ENCODE measurements at places on chromosomes 16 and 17. TPM values are rescaled to one million over a fixed set of nuclear protein-coding genes. Genes with fewer than 3 reads are reported as not detected.

SPNS3 gene
- total RNA-seq = 1.8 TPM

BCL6B gene
- total RNA-seq = 6.2 TPM

DNA sequence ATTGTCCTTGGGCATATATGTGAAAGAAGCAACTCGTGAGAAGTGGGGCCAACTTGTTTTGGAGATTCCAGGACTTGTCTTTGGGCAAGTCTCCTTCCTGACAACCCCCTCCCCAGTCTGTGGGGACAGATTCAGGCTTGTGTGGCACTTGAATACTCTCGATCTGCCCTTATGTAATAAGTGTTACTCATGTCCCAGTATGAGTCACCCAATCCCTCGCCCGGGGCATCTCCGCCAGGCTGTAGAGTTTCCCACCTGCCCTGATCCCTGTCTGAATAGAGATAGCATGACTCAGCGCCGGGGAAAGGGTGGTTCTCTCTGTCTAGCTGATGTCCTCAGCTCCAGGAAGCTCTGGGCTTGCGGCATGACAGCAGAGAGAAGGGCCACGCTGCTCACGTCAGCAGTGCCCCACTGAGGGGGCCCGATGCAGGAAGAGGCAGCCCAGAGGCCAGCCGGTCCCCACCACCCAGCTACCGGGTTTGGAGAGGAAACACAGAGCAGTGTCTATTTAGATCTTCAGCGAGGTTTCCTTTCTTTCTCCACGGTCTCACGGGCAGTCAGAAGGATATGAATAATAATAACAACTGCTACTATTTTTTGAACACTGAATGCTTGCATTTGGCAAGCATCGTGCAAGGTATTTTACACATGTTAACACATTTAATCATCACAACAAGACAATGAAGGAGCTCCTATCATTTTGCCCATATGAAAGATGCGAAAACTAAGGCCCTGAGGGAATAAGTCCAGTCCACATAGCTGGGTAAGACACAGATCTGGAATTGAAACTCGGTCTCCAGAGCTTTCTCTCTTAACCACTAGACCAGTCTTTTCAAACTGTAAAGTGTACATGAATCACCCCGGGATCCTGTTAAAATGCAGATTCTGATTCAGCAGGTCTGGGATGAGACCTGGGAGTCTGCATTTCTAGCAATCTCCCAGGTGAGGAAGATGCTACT, 426.7 kb upstream of the MAF start:
- peak; percentile 86 for DNase-seq

- DNase-seq = no peak
These were observed 50.9 kb downstream of the HELZ start for GRCh38 chr17:67194134-67194533.

DNA sequence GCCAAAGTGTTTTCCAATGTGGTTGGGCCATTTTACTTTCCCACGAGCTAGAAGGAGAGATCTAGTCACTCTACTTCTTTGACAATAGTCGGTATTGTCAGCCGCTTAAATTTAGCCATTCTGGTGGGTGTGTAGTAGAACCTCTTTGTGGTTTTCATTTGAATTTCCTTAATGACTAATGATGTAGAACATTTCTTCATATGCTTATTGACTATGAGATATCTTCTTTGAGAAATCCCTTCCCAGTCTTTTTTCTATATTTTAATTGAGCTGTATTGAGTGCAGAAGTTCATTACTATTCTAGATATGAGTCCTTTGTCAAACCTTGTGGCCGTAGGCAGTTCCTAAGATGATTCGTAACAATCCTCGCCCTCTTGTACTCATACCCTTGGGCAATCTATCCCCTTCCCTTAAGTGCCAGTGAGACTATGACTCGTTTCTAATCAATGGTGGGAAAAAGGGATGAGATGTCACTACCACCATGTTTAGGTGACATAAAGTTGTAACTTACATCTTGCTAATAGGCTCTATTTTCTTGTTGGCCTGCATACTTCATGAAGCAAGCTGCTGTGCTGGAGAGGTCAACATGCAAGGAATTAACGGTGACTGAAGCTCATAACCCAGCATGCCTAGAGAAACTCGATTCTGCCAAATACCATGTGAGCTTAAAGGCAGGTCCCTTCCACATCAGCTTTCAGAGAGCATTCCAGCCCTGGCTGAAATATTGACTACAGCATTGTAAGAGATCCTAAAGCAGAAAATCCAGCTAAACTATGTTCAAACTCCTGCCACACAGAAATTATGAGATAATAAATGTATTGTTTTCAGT, 817.9 kb upstream of the SOX9 start:
- no peak for DNase-seq

- DNase-seq = no peak
These were observed 179.8 kb upstream of the ELAC2 start for GRCh38 chr17:13197586-13197985.
